Kidney capillary endothelial cell (primary cell): ENCODE measurements at places on chromosomes 4 and X.

- no peak for DNase-seq
Measured at GRCh38 chrX:72408885-72409284, 103.2 kb upstream of the CITED1 start.

GRCh38 chrX:39307488-39307887 lies 506.2 kb downstream of the MID1IP1 start:
- no peak for DNase-seq

DNA sequence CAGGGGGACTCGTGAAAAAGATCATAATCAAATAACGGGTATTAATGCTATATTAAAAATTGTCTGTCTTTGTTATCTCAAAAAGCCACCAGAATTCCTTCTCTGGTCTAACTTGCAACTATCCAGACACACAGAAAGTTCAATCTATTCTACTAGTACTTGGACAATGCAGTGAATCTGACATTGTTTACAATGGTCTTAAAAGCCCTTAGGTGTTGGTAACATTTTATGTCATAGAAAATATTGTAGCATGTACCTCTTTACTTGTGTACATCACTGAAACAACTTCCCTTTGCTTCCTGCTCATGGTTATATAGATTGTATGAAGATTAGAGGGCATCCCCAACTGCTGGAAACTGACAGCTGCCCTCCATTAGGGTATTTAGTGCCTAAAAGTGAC lies 71.1 kb upstream of the PPP3CA start:
- no peak for DNase-seq

- DNase-seq, result peak; percentile 59
Measured at GRCh38 chrX:129606918-129607317, 47.8 kb downstream of the APLN start.

DNA sequence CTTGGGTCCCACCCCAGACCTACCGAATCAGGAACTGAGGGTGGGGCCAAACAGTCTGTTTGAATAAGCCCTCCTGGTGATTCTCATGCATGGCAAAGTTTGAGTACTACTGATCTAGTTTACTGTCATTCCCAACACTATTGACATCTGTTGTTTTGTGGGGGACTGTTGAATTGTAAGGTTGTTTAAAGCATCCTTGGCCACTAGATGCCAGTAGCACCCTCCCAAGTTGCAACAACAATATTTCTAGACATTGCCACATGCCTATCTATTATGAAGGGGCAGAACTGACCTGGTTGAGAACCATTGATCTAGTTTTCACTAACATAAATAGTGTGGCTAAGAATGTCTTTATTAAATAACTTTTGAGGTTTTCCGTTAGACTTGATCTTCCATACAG lies 15.1 kb downstream of the TAF9B start:
- DNase-seq, result no peak

GRCh38 chrX:19514791-19515614 lies at the start of gene MAP3K15:
TSS of gene MAP3K15 (minus strand) at chrX:19515508. CDS start at chrX:19515261, 247 bp downstream.
- no peak for DNase-seq

DNA sequence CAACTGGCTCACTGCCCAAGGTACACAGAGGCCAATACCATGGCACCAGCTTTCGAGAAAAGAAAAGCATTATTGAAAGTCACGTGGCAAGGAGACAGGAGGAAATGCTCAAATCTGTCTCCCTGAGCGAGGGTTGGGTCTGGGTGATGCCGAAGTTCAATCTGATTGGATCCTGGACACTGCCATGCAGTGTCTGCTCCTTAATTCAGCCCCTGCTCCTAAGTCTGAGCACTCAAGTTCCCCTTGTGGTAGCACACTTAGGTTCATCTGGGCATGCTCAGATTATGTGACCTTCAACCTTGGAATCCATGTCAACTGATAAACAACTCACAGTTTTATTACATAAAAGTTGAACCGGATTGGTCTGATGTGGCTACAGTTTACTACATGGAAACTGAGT lies 512.6 kb upstream of the GALNT7 start:
- DNase-seq, result no peak
